ENCODE measurements at places on chromosomes 5 and 9. TPM values are rescaled to one million over a fixed set of nuclear protein-coding genes. Genes with fewer than 3 reads are reported as not detected.

DNA sequence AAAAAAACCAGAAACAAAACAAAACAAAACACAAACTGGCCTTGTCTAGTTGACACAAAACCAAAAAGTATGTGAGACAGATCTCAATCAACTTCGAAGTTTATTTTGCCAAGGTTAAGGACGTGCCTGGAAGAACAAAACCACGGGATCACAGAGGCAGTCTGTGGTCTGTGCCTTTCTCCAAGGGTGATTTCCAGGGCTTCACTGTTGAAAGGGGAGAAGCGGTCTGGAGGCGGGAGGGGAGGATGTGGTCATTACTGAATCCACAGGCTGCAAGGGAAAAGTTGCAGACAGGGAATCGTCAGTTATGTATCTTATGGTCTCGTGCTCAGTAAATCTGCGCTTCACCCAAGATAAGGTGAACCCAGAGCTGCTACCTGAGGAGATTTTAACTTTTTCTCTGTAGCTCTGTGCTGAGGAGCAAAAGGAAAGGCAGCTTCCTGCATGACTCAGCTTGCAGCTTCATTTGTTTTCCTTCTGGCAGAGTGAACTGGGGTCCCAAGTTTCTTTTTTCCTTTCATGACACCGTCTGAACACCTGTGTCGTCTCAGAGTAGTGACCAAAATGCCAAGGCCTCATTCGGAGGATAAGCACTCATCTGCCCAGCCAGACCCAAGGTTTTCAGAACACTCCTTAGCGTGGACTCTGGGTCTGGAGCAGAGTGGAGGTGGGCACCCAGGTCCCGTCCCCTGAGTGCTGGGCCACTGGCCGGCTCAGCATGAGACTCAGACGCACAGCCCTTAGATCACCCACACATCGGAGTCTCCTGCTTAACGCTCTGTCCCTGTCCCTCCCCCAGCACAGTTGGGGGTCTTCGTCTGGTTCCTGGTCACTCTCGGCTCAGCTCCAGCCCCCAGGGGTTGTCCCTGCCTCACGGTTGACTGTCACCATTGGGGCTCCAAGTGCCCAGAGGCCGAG, 25.9 kb downstream of the ROPN1L start:
- H3K4me3 ChIP-seq = no peak overlapping the region
- peaks cover 16% of the 10 kb centered on the region for H3K4me1 ChIP-seq

DNA sequence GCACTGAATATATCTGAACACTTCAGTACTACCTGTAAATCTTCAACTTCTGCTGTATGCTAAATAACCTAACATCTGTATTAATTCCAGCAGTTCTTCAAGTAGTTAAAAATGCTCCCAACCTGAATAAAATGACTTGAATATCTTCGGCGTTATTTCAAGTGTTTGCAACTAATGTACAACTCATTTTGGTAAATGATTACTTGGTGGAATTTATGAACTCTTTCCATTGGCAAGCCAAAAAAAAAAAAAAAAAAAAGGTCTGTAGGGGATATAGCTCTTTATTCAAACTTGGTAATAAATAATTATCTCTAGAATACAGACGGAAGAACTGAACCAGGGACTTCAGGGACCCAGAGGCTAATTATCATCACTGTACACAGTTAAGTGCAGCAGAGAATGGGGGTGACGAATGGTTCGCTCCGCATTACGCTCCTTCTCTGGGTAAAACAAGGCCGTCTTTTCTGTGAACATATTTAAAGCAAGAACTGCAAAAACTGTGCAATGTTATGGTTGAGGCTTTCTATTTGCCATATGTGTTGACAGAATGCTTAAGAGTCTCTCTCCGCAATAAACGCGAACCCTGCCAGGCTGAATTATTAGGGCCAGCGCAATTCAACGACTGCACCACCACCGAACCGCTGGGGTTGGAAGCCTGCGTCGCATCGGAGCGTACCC, 1.9 kb upstream of the ERBIN start:
- H3K36me3 ChIP-seq = no peaks in the 10 kb centered on the region
- peaks cover 18% of the 10 kb centered on the region for H3K27me3 ChIP-seq
- H3K4me3 ChIP-seq = peak overlapping the region; percentile 68
- H3K4me1 ChIP-seq = peaks cover 8% of the 10 kb centered on the region

DNA sequence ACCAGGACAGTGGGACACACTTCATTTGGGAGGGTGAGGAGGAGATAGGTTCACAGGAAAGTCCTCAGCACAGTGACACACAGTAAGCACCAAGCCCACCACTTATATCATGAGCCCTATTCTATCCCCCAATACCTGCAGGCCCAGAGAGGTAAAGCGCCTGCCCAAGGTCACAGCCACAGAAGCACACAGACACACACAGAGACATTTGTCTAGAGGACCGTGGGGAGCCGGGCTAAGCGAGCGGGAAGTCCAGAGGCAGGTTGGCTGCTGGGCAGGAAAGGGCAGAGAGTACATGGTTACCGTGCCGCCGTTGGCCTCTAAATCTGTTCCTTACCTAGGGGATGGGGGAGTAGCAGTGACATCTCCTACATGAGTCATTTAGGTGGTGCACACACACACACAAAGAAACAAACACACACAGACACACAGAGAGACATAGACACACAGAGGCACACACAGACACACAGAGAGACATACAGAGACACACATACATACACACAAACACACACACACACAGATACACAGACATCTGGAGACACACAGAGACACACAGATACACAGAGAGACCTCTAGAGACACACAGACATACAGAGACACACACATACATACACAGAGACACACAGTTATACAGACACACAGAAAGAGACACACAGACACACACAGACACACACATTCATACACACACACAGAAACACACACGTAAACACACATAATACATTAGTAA, 15.9 kb upstream of the DUSP1 start:
- no peaks in the 10 kb centered on the region for H3K36me3 ChIP-seq
- no peaks in the 10 kb centered on the region for H3K27me3 ChIP-seq
- no peak for DNase-seq
- peaks cover 6% of the 10 kb centered on the region for H3K4me1 ChIP-seq
- H3K4me3 ChIP-seq = no peak overlapping the region
- no peak overlapping the region for H3K27ac ChIP-seq

- no peaks in the 10 kb centered on the region for H3K4me1 ChIP-seq
- no peaks in the 10 kb centered on the region for H3K36me3 ChIP-seq
- no peak overlapping the region for H3K4me3 ChIP-seq
- no peak overlapping the region for H3K27ac ChIP-seq
- H3K27me3 ChIP-seq = no peaks in the 10 kb centered on the region
Observed at GRCh38 chr5:100667161-100667630, 132.0 kb downstream of the FAM174A start.

DNA sequence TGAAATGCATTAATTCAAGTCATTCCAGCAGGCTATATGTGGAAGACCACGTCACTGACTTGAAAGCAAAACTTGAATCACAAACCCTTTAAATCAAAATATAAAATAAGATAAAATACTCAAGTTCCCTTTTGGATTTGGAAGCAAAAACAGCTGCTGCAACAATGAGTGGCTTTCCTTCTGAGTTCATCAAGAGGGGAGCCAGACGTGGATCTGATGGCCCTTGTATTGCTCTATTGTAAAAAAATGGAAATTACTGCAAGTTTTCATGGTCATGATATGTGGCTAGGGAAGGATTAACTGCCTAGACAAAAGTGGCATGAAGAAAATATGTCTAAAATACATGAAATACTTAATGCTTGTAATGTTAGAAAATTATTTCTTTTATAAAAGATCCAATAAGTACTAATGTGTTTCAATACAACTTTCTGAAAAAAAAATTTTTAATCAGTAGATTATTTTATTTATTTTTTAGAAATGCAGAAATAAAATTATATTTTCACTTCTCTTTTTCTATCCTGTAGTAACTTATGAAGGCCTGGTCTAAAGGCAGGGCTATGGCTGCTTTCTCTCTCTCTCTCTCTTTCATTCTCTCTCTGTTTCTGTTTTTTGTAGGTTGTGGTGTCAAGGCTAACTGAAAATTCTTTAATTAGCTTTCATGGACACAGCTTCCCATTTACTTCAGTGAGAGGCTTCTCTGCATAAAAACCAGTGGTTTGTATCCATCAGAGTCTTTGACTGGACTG, 24.0 kb downstream of the LIX1 start:
- H3K4me1 ChIP-seq = peaks cover 16% of the 10 kb centered on the region
- H3K36me3 ChIP-seq = no peaks in the 10 kb centered on the region
- H3K27ac ChIP-seq = no peak overlapping the region
- no peaks in the 10 kb centered on the region for H3K27me3 ChIP-seq
- H3K4me3 ChIP-seq = no peak overlapping the region

DNA sequence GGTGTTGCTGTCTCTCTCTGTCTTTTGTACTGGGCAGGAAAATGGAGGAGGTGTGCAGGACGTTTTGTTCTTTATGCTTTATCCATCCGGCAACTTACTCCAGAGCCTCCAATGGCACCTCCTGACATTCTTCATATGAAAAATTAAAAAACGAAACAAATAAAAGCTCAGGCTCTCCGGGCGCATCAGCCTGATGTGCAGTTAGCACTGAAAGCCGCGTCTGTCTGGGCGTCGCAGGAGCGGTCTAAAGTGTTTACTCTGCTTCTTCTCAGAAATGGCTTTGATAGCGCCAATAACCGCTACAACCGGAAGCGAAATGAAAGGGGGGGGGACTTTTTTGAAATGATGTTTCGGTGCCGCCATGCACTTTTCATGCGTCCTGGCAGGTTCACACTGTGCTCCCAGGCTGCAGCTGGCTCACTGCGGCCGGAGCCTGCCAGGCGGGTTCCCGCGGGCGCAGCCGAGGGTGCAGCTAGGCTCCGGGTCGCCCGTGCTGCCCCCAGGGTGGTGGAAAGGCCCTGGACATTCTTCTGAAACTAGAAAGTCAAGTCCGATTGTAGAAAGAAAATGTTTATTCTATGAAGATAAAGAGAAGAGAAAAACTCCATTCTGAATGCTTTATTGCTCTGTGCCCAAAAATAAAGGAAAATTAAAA, 407.7 kb upstream of the IRX1 start:
- H3K36me3 ChIP-seq = no peaks in the 10 kb centered on the region
- H3K27ac ChIP-seq = no peak overlapping the region
- no peaks in the 10 kb centered on the region for H3K27me3 ChIP-seq
- peaks cover 26% of the 10 kb centered on the region for H3K4me1 ChIP-seq
- no peak for DNase-seq

GRCh38 chr5:53343187-53343586, 137.2 kb upstream of the FST start:
- no peak overlapping the region for H3K4me3 ChIP-seq
- H3K36me3 ChIP-seq = no peaks in the 10 kb centered on the region
- no peaks in the 10 kb centered on the region for H3K27me3 ChIP-seq
- no peaks in the 10 kb centered on the region for H3K4me1 ChIP-seq
- no peak overlapping the region for H3K27ac ChIP-seq

DNA sequence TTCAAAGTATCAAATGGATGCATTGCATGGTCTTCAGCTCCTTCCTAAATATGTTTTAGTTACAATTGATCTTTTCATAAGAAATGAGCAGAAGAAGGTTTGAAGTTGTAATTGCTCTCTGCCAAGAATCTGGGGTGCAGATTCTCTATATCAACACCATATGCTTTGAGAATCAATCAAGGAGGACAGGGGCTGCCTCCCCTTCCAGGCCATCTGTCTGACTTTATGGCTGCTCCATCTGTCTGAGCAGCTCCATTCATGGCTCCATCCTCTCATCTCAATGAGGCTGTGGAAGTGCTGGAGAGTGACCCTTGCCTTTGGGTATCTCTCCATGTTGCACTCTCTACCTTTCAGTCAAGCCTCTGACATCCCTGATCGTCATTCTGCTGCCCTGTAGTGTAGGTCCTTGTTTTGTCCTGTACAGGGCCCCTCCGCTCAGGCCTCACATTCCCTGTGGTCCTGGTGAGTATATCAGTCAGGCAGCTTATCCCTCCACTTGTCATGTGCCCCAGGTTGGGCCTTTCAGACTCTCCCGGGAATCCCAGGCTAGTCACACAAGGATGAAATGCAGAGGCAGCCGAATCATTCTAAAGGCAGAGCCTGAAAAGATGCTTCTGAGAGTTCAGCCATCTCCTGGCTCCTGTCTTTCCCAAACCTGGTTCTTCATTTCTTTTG, 14.0 kb upstream of the SV2C start:
- H3K4me1 ChIP-seq = no peaks in the 10 kb centered on the region
- H3K36me3 ChIP-seq = no peaks in the 10 kb centered on the region
- H3K27ac ChIP-seq = no peak overlapping the region
- no peak overlapping the region for H3K4me3 ChIP-seq
- H3K27me3 ChIP-seq = no peaks in the 10 kb centered on the region

- peak overlapping the region; percentile 94 for H3K4me3 ChIP-seq
- peaks cover 10% of the 10 kb centered on the region for H3K36me3 ChIP-seq
- H3K27ac ChIP-seq = peak overlapping the region; percentile 88
- H3K27me3 ChIP-seq = no peaks in the 10 kb centered on the region
Observed at GRCh38 chr5:180494510-180495181, 467 bp downstream of the CNOT6 start.

- H3K4me3 ChIP-seq = no peak overlapping the region
- H3K27ac ChIP-seq = no peak overlapping the region
- no peak for DNase-seq
- H3K4me1 ChIP-seq = peaks cover 9% of the 10 kb centered on the region
- H3K36me3 ChIP-seq = no peaks in the 10 kb centered on the region
Observed at GRCh38 chr9:124897570-124898460, 35.9 kb downstream of the ARPC5L start.

DNA sequence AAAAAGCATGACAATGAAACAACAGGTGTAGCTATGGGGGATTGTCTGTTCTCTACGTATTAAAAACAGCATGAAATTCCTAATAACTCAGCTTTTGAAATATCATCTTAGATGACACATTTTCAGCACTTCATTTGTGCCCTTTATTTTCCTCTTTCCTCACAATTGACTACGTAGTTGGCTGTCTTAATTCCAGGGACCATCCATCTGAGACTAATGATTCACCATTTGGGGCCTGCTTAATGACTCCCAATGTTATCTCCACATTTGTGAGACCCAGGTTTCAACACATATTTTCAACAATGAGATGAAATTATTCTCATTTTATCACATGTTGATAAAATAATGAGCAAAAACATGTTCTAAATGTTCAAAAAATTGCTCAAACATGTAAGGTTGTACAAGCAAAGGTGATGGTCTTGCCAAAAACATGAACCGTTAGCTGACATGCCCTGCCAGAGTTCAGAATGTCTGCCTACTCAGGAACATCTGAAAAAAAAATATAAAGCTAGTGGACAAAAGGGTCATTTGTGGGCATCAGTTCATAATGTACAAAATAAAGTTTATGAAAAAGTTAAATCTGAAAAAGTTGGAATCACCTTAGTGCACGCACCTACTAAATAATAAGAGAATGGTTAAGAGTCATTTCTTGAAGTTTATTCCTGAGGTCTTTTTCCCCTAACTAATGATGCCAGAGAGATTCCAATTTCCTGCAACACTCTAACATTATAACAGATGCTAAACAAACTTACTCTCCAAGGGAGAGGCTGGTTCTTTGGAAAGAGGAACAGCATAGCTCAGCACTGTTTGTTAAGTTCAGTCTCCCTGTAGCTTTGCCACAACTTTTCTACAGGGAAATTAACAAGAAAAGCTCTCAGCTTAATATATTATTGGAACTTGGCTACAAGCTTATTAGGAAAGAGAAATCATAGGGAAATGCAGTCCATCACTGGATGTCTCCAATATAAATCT, 275.5 kb downstream of the SPOCK1 start:
- H3K36me3 ChIP-seq = no peaks in the 10 kb centered on the region
- H3K27me3 ChIP-seq = no peaks in the 10 kb centered on the region
- H3K4me1 ChIP-seq = no peaks in the 10 kb centered on the region
- no peak for DNase-seq
- no peak overlapping the region for H3K27ac ChIP-seq
- H3K4me3 ChIP-seq = no peak overlapping the region

SPATA9 gene
- total RNA-seq = not detected

SDHA gene
- total RNA-seq = 62.2 TPM

ERAP2 gene
- total RNA-seq = not detected

NFIL3 gene
- total RNA-seq = 7.5 TPM

DMGDH gene
- 0.52 TPM for total RNA-seq

GABRA6 gene
- total RNA-seq = not detected

EGFL7 gene
- total RNA-seq = 56.1 TPM

F2RL2 gene
- total RNA-seq = not detected

Data from GM23338 (cell line).